ENCODE measurements at places on chromosomes 7 and 10. TPM values are rescaled to one million over a fixed set of nuclear protein-coding genes. Genes with fewer than 3 reads are reported as not detected.

The BRAT1 gene
- total RNA-seq = 22.3 TPM

The CUBN gene
- 3.4 TPM for total RNA-seq

The MSS51 gene
- total RNA-seq = 2.5 TPM

The FAM25C gene
- total RNA-seq = not detected

The VPS50 gene
- 50.0 TPM for total RNA-seq
